ENCODE measurements at places on chromosomes 5 and 9. TPM values are rescaled to one million over a fixed set of nuclear protein-coding genes. Genes with fewer than 3 reads are reported as not detected.

IFNA13 gene
- total RNA-seq, result not detected

PDGFRB gene
- total RNA-seq, result 13.6 TPM

TLX3 gene
- total RNA-seq, result not detected

STPG3 gene
- total RNA-seq, result not detected

TXNDC8 gene
- not detected for total RNA-seq

SLC4A9 gene
- total RNA-seq, result 0.04 TPM

PCDH12 gene
- total RNA-seq, result 1.9 TPM

OR1J2 gene
- not detected for total RNA-seq

IFNA2 gene
- total RNA-seq, result not detected

BTNL3 gene
- not detected for total RNA-seq

NKD2 gene
- 11.3 TPM for total RNA-seq
